ENCODE measurements at places on chromosomes 1 and 21.
A peak's percentile ranks its signal among the peaks of the same experiment; 100 is the strongest.

DNA sequence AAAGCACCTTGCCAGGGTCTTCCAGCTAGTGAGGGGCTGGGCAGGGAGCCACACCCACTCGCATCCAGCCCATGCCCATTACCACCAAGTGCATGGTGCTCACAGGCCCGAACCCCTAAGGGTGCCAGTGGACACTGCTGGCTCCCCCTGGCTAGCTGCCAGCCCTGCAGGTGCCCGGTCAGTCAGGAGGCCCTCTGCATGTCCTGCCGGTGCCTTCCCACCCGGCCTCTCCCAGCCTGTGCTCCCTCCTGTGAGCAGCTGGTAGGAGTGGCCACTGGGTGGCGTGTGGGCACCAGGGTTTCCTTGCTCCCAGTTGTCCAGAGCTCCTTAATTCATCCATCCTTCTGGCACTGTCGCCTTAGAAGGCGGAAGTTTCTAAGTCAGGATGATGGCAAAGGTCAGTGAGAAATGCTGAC, 33.4 kb downstream of the QSOX1 start:
- DNase-seq: no peak

DNA sequence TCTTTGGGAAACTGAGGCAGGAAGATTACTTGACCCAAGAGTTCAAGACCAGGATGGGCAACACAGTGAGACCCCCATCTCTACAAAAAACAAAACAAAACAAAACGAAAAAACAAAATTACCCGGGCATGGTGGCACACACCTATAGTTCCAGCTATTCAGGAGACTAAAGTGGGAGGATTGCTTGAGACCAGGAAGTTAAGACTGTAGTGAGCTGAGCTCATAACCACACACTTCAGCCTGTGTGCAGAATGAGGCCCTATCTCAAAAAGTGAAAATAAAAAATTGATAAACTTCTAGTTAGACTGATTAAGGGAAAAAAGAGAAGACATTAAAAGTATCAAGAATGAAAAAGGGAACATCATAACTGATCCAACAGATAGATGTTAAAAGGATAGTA, 154.0 kb downstream of the RHOU start:
- no peak for DNase-seq

- no peak for DNase-seq
Observed at GRCh38 chr1:85584264-85584781, 3.8 kb downstream of the CCN1 start.

GRCh38 chr1:234533975-234534876, 55.2 kb upstream of the TARBP1 start:
- no peak for DNase-seq

- no peak for DNase-seq
Observed at GRCh38 chr21:31480228-31480627, 136.2 kb upstream of the TIAM1 start.

DNA sequence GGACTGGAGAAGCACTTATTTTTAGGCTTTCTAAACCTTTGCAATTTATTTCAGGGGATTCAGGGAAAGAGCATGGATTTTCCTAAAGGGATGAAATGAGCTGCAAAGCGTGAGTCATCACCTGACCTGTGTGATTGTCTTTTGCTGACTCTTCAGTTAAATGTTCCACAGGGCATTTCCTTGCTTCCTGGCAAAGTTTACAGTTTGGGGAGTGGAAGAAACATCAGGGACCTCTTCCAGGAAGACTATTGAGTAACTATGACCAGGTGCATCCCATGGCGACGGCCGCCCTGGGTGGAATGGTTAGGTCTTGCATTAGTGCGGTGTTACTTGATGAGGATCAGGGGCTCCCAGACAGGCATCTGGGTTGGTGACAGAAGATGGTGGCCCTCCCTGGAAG, 79.5 kb upstream of the SIPA1L2 start:
- DNase-seq: no peak

DNA sequence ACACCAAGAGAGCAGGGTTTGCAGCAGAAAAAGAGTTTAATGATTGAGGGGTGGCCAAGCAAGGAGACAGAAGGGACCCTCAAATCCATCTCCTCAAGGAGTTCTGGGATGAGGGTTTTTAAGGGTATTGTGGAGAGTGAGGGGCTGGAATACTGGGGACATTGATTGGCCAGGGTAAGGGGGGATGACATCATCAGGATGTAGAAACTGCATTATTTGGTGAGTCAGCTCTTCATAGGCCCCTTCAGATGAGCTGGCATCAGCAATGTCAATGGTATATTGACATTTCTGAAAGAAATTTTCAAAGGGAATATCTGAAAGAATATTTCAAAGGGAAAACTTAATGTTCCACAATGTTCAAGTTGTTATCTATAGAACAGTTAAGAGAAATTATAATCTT, 168.1 kb upstream of the SNX7 start:
- DNase-seq: no peak

GRCh38 chr1:61265665-61266064, 183.3 kb downstream of the NFIA start:
- DNase-seq: no peak

DNA sequence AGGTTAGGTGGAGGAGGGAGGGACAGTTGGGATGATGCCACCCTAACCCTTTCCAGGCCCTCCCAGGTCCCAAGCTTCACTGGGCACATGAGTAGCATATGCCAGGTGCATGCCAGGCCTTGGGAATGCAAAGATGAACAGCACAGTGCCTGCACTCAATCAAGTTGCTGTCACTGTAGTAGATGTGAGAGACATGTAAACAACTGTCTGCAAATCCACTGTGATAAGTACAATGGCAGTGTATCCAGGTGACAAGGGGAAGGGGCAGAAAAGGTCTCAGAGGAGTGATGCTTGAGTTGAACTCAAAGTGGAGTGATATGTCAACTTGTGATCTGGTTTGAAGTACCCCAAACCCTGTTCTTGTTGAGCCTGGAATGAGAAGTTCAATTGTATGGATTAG, 49.5 kb upstream of the LRRN2 start:
- no peak for DNase-seq

GRCh38 chr1:24364975-24365678, 46.0 kb downstream of the GRHL3 start:
- DNase-seq: no peak

DNA sequence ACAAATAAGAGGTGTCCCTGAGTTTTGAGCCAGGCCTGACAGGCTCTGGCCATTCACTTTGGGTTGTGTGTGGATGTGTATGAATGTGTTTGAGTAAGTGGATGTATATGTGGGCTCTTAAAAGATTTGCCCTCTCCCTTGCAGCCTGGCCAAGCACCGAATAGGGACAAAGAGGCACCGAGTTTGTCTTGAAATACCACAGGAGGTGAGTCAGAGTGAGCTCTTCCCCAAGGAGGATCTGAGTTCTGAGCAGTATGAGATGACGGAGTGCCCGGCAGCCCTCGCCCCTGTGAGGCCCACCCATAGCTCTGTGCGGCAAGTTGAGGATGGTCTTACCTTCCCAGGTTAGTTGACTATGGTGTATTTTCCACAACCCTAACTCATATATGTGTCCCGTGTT, 19.0 kb downstream of the KDM4A start:
- DNase-seq: no peak

- DNase-seq: no peak
Observed at GRCh38 chr1:247189981-247190798, 18.4 kb upstream of the ZNF124 start.

- no peak for DNase-seq
Observed at GRCh38 chr1:98468111-98468717, 193.3 kb upstream of the SNX7 start.

DNA sequence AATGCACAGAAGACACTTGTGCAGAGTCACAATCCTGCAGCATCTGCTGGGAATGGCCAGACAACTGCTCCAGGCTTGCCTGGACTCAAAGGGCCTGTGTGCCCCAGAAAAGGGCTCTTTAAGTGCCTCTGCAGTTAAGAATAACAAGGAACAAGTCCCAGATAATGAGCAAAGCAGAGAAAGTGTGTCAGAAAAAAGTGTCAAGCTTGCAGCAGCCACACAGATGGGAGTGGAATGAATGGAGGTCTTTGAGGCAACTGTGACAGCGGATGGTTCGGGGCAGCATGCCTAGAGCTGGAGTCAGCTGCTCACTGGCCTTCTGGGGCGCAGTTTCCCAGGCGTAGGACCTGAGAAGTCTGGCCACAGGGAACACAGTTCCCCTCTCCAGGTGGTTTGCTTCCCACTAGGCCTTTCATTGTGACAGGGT, 5.1 kb downstream of the PARP1 start:
- DNase-seq: no peak

GRCh38 chr21:46023555-46023954, 42.0 kb downstream of the COL6A1 start:
- no peak for DNase-seq

DNA sequence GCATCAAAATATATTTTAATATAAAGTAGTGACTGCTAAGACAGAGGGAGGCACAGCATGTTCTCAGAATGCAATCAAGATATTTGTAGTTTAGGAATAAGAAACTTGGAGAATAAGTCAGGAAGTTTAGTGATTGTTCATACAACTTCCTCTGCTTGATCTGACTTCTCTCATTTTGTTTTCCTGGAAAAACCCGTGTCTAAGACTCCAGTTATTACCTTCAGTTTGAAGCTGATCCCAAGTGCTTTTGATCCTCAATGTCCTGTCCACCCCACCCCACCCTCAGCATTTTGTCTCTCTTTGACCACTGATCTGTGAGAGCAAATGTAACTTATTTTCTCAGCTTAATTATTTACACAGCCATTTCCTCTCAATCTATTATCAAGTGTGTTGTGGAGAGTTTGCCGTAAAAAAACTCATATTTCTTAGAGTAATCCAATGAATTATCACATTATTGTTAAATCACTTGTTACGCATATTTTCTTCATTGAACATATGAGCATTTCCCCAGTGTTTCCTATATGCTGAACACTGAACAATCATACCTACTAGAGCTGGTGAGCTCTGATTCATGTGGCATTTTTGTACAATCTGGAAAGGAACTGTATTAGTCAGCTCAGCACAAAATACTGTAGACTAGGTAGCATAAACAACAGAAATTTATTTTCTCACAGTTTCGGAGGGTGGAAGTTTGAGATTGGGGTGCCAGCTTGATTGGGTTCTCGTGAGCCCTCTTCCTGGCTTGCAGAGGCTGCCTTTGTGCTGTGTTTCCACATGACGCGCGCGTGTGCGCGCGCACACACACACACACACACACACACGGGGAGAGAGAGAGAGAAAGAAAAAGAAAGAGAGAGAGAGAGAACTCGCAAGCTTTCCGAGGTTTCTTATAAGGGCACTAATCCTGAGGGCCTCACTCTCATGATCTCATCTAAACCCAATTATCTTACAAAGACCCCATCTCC, 65.5 kb upstream of the DPYD start:
- no peak for DNase-seq

DNA sequence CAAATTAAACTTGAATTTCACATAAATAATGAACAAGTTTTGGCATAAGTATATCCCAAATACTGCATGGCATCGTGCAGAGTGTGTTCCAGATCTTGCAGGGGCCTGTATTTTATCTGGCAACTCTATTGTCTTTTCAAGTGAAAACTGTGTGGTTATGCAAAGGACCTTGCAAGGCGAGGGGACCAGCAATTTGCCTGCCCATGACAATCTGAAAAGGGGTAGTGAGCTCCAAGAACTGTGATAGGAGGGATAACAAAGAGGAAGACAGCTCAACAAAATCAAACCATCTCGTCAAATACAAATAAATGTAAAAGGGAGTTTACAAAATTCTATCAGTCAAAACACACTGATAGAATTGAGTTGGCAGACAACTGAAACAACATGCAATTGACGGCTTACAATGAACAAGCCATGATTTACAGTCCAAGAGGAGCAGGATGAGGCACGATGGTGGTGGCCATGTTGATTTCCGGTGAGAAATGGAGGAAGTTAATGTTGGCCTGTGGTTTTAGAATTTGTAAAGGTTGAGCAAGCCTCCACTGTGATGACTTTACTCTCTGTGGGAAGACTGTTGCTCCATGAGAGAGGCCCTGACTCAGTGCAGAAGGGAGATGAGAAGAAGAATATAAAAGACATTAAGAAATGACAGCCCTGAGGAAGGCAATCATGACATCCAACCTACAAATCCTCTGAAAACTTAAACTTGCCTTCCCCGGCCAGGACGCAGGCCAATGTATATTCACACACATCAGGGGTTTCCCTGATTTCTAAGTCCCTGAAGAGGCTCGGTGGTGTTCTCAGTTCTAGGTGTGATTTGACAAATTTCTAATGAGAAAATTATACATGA, 132.2 kb downstream of the ADSS2 start:
- DNase-seq: peak; percentile 12

- DNase-seq: no peak
Observed at GRCh38 chr1:192604979-192605620, 29.5 kb downstream of the RGS1 start.

DNA sequence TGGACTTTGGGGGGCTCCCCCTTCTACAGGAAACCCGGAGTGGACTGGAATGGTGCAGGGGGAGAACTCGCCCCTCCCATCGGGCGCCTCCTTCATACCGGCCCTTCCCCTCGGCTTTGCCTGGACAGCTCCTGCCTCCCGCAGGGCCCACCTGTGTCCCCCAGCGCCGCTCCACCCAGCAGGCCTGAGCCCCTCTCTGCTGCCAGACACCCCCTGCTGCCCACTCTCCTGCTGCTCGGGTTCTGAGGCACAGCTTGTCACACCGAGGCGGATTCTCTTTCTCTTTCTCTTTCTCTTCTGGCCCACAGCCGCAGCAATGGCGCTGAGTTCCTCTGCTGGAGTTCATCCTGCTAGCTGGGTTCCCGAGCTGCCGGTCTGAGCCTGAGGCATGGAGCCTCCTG, at the start of gene TNFRSF14:
Gene TNFRSF14, plus strand, starts transcription at position 95 of the 401 bp plus-strand sequence. Its CDS starts 294 bp downstream, at position 389.
- DNase-seq: peak; percentile 66

- no peak for DNase-seq
Observed at GRCh38 chr1:31970873-31971272, 32.7 kb upstream of the PTP4A2 start.

DNA sequence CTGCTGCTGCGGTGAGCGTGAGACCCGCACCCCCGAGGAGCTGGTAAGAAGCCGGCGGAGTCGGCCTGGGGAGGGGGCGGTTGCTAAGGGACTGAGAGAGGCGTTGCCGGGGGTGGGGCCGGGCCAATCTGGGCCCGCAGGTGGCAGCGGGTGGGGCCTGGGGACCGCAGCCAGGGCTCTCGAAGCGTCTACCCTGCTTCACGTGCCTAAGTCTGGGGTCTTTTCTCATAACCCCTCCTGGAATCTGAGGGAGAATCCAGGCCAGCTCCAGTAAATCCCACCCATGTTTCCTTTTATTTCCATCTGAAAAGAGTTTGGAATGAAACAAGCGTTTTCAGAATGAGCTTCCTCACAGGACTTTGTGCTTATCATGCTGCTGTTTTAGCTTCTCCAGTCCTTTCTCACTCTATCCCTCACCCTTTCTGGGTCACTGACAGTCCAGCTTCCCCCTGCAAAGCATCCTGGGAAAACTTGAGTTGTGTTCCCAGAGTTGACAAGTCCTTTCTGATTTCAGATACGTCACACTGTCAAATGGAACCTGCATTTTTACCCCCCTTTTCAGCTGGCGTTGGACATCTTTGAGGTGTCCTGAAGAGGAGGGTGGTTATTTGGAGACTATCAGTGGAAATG, 431 bp downstream of the CLCN6 start:
- DNase-seq: no peak

GRCh38 chr1:200907611-200908097, 13.0 kb downstream of the INAVA start:
- no peak for DNase-seq

GRCh38 chr1:216178281-216178680, 245.0 kb downstream of the USH2A start:
- no peak for DNase-seq

GRCh38 chr1:196433000-196433399, 175.2 kb downstream of the KCNT2 start:
- DNase-seq: no peak

GRCh38 chr1:7298145-7298544, 473.0 kb upstream of the VAMP3 start:
- no peak for DNase-seq

- no peak for DNase-seq
Observed at GRCh38 chr1:100252901-100253300, 3.3 kb upstream of the DBT start.

Data from stimulated activated CD8-positive, alpha-beta memory T cell treated with anti-CD3 and anti-CD28 coated beads, Interleukin-7, amount 100 ng/mL, for 4 hours (primary cell).